ENCODE measurements at places on chromosomes 7 and 10. TPM values are rescaled to one million over a fixed set of nuclear protein-coding genes. Genes with fewer than 3 reads are reported as not detected.

MACC1 gene
- total RNA-seq, result 0.18 TPM

GRID2IP gene
- not detected for total RNA-seq

TYW1B gene
- total RNA-seq, result 0.99 TPM

HTRA1 gene
- total RNA-seq, result 156 TPM

Data from fibroblast of the aortic adventitia (primary cell).